ENCODE measurements at places on chromosomes 11 and 22. TPM values are rescaled to one million over a fixed set of nuclear protein-coding genes. Genes with fewer than 3 reads are reported as not detected.

Gene OR10A4
- not detected for total RNA-seq

GRCh38 chr11:111526501-111526900 is 11.9 kb downstream of the HOATZ start:
- DNase-seq, result no peak

DNA sequence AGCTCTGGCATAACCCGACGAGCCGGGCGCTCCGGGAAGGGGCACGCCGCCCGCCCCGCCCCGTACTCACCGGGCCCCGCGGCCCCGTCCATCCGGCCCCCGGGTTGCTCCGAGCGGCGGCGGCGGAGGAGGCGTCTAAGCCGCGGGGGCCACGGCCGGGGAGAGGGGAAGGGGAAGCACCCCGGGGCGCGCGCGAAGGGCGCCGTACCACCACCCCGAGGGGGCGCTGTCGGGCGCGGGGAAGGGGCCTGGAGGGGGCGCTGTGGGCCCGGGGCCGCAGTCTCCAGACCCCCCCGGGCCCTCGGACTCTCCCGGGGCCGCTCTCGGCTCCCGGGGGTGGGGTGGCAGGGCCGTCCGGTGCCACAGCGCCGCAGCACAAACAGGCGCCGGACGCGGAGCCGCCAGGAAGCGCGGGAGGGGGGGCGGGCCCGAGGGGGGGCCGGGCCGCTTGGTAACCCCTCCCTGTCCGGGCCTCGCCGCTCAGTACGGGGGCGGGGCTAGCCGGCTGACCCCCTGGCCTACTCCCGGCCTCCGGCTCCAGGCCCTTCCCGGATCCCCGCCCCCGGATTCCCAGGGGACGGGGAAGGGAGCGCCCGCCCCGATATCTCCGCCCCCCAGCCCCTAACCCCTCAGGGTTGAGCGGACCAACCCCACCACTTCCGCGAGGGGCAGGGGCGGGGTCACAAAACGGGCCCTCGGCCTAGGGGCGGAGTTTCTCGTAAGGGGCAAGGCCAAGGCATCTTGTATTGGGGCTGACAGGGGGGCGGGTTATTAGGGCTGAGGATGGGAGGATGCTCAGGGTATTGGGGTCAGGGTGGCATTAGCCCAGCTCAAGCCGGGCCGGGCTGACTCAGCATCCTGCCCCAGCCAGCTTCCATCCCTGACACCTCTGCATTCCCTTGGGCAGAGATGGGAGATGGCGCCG is at the start of the genes EML3 and ROM1:
Gene EML3 (minus strand): TSS at position 410 of the 925 bp plus-strand sequence. CDS start 318 bp downstream, at position 92.
Gene ROM1 (plus strand): TSS at position 892 of the 925 bp plus-strand sequence. CDS start 25 bp downstream, at position 917.
- DNase-seq, result peak; percentile 83

Gene VSIG2
- total RNA-seq, result 137 TPM

DNA sequence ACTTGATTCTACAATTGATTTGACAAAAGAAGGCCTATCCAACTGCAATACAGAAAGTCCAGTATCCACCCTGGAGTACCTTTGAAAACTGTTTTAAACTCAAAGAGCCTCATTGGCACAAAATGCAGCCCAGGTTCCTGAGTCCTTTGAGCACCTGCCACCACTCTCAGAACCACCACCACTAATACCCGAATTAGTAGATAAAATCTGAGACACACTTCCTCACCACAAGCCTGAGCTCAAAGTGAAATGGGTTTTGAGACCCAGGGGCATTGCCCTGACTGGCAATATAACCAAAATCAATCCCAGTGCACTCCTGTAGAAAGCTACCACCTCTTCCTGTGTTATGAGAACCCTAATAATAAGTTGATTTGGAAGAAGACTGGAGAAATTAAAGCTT is 215.7 kb downstream of the CSNK2A3 start:
- no peak for DNase-seq

Gene MS4A4E
- 0.43 TPM for total RNA-seq

Gene TRPM5
- 1.7 TPM for total RNA-seq

GRCh38 chr11:65915101-65915820 is 3.6 kb downstream of the C11orf68 start:
- DNase-seq, result no peak

GRCh38 chr11:69700278-69701140 is 3.3 kb downstream of the FGF19 start:
- peak; percentile 91 for DNase-seq

DNA sequence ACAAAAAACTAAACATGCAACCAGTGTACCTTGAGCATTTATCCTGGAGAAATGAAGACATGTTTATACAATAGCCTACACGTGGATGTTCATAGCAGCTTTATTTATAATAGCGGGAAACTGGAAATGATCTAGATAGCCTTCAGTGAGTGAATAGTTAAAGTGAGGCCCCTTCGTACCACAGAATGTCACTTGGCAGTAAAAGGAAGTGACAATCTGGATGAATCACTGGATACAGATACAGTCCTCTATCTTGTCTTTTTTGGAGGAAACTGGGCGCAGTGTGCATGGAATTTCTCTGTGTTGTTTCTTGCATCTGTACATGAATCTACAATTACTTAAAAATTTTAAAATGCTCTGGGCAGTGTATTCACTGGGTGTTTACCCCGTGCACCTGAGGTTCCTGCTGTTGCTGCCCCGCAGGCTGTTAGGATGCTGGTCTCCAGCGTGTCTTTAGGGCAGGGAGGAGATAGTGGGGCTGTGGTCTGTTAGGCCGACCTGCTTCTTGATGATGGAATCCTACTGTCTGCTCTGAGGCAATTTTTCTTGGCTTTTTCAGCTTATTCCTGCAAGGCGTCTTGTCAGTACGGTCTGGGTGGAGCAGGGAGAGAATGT is 23.2 kb downstream of the DERL3 start:
- no peak for DNase-seq

DNA sequence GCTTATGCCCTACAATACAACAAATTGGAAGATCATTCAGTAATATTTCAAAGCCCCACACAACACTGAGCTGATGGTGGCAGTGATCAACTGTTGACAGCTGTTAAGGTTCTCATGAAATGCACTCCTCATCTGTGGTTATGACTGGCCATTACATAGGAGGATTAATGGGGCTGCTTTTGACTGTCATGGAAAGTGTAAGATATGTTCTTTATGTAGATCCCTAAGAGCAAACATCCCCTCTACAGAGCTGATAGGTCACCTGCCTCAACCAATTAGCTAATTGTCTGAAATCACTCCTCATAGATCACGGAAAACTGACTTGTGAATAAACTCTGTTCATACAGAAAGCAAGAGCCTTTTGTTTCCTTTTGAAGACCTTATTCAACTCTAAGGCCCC is 78.1 kb downstream of the GAB2 start:
- no peak for DNase-seq

DNA sequence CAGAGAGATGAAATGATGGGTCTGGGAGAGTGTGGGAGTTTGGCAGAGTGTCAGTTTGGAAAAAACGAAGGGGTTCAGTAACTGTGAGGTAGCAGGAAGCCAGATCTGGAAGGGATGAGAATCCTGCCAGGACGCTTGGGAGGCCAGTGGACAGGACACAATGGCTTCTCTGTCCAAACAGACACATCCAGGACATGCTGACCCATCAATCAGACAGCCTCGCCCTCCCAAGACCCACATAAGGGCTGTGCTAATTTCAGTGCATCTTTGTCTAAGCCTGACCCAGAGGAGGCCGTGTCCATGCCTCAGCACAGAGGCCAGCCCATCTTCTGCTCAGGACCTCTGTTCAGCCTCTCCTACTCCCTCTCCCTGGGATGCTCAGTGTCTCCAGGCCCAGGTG is 576.5 kb upstream of the B3GAT1 start:
- no peak for DNase-seq

DNA sequence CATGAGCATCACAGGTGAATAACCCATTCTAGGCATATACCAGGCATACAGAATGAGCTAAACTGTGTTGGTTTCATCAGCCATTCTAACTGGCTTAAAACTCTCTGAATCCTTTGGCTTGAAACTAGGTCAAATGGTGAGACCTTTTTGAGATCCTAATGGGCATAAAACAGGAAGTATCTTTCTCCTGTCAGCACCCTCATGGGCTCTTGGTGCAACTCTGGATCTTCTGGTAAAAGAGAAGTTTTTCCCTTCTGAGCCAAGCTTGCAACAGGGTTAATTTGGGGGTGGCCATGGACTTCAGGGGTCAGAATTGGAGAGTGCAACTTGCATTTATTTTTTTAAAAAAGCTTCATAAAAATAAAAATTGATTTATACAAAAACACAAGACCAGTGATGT is 67.9 kb upstream of the GRAMD1B start:
- no peak for DNase-seq
